ENCODE measurements at places on chromosomes 4 and X. TPM values are rescaled to one million over a fixed set of nuclear protein-coding genes. Genes with fewer than 3 reads are reported as not detected.

ETDB gene
- not detected for total RNA-seq

RAI2 gene
- total RNA-seq: 32.5 TPM

CLTRN gene
- total RNA-seq: 0.51 TPM

TCEAL7 gene
- 7.5 TPM for total RNA-seq

FAM114A1 gene
- 90.2 TPM for total RNA-seq

GLRB gene
- 4.1 TPM for total RNA-seq
